ENCODE measurements at places on chromosomes 16 and 17.

GRCh38 chr17:2138761-2139160 is 83.9 kb downstream of the HIC1 start:
- DNase-seq = no peak

DNA sequence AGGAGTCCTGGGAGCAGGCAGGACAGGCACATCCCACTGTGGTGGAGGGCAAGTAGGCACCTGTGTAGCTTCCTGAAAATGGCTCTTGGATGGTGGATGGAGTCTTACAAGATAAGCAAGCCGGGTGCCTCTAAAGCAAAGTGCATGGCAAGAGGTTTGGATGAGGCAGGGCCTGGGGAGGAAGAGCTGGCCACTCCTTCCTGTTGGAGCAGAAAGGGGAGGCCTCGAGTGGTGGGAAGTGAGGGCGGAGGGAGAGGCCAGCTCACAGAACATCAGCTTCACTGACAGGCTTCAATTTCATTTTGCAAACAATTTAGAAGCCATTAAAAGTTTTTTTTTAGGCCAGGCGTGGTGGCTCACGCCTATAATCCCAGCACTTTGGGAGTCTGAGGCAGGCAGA is 31.0 kb downstream of the CD300A start:
- no peak for DNase-seq

DNA sequence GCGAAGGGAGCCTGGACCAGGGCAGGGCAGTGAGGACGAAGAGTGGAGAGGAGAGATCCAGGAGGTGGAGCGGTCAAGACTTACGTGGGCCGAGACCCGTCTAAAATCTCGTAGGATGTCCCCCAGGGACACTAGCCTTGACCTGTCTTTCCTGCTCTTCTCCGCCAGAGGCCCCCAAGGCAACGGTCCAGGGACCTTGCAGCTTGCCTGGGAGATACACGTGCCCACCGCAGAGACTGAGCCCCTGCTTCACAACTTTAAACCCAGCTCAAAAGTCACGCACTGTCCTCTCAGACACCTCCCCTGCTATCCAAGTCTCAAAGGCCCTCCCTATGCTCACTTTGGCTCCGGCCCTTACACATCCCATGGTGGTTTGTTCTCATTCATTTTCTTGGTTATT is 9.4 kb downstream of the TIGD7 start:
- no peak for DNase-seq

DNA sequence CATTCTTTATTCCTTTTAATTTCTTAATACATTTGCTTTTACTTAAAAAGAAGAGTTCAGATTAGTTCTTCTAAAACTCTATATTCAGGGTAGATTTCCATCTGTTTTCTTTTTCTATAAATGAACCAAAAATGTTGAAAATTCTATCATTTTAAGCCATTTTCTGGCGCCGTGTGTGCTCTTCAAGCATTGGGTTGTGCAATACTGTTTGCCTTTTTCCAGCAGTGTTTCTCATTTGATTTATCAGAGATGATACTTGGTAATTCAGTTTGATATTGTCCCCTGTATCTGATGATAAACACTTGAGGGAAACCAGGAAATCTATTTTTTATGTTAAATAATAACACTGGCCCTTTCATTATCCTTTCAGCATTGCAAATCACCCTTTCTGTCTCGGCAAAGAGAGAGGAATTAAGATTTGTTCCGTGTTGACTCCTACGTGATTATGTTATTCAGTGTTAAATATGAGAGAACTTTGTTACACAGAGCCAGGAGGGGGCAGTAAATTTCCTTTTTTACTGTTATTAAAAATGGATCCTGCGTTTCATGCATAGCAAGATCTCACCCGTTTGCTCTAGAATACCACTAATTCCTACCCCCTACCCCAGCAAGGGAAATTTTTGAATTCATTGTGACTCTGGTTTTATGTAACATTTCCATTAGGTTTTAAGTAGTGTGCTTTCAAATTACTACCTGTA is 606.9 kb upstream of the RBFOX1 start:
- no peak for DNase-seq

DNA sequence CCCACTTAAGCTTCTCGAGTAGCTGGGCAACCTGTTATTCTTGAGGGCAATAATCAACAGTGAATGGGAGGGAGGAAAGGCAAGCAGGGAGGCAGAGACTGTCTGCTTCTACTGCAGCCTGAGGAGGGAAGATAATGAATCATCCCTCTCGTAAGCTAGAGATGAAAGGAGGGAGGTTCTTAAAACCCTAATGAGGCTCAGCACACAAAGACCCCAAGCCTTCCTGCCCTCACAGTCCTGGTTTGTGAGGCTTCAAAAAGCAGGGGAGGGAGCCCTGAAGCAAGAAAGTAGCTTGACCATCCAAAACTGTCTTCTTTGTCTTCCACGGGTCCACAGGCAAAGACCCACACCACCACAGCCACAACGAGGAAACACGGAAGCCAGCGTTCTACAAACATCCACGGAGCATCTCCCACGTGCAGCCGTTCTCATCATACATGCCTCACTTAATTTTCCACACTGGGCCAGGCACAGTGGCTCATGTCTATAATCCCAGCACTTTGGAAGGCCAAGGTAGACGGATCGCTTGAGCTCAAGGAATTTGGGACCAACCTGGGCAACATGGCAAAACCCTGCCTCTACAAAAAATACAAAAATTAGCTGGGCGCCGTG is 1.8 kb downstream of the PIK3R5 start:
- DNase-seq = no peak

All from bronchial epithelial cell (primary cell).